T-helper 2 cell (primary cell): ENCODE measurements at places on chromosomes 6 and 20.

DNA sequence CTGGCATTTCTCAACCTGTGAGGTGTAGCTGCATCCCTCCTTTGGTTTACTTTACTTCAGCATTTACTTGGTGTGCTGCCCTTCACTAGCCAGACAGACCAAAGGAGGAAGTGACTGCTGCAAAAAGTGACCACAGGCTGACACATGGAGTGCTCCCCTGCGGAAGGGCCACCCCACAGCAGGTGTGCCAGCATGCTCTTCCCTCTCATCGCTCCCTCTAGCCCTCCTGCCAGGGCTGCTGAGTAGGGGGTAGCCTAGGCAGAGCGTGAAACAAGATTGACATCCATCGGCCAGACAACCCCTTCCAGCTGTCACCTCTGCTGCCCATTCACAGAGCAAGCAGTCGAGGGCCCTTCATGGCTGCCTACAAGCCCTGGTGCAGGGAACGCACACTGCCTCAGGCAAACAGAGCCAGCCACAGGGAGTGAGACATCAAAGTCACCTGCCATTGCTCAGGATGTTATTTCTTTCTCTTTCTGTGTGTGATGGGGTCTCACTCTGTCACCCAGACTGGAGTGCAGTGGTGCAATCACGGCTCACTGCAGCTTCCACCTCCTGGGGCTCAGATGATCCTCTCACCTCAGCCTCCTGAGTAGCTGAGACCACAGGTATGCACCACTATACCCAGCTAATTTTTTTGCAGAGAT is 102.0 kb upstream of the RPS6KA2 start:
- DNase-seq, result no peak

DNA sequence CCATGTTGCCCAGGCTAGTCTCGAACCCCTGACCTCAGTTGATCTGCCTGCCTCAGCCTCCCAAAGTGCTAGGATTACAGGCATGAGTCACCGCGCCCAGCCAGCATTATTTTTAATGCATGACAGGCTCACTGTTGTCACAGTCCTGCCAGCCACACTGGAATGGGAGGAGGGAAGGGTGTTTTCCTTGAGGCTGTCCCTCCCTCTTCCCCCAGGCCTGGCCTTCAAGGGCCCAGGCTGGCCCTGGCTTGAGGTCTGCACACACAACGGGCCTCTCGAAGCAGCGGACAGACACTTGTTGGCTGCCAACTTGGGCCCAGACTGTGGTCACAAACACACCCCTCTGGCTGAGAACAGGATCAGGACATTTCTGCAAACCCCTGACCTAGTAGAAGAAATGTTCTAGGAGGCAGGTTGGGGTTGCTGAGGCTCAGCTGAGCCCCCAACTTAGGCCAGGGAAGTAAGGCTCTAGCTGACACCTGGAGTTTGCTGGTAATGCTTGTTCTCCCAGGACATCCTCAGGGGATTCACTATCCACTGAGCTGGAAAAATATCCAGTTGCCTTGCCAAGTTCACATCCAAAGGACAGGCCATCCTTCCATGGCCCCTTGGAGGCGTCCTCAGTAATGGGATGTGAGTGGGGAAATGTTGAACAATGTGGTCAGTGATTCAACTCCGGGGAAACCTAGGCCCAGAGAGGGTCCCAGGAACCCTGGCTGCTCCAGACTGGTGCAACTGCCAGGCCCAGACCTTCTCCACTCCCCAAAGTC is 9.9 kb downstream of the SNTA1 start:
- no peak for DNase-seq

- no peak for DNase-seq
Measured at GRCh38 chr6:13250703-13251102, 77.6 kb downstream of the TBC1D7 start.

DNA sequence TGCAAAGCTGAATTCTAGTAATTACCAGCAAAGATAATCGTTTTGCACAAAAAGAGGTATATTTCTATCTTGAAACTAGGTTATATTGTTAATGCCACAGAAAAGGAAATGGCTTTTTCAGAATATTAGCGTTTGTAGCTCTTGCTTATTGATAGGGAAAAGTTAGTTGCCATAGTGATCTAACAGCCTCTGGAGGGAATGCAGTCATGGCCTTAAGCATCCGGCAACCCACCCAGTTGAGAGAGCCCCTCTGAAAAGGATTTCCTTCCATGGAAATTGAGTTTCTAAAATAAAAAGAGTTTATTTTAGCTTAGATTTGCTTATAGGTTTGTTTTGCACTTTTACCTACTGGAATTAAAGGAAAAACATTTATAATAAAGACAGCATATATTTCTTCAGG is 224.5 kb downstream of the BCKDHB start:
- DNase-seq, result no peak

- no peak for DNase-seq
Measured at GRCh38 chr20:58618351-58619076, 32.6 kb upstream of the STX16 start.

GRCh38 chr20:51206032-51206662 is 183.2 kb upstream of the KCNG1 start:
- DNase-seq, result no peak

DNA sequence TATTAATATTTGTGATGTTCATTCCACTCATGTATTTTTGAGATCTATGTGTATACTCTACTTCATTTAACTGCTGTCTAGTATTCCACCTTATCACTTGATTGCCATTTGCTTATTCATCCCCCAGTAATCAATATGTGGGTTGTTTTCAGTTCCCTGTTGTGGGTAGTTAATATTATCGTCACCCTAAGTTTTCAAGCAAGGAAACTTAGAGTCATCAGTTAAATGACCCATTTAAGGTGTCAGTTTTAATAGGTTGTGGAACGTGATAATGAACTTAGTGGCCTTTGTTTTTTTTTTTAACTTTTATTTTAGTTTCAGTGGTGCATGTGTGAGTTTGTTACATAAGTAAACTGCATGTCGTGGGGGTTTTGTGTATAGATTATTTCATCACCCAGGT is 90.3 kb downstream of the SLC24A3 start:
- DNase-seq, result no peak

DNA sequence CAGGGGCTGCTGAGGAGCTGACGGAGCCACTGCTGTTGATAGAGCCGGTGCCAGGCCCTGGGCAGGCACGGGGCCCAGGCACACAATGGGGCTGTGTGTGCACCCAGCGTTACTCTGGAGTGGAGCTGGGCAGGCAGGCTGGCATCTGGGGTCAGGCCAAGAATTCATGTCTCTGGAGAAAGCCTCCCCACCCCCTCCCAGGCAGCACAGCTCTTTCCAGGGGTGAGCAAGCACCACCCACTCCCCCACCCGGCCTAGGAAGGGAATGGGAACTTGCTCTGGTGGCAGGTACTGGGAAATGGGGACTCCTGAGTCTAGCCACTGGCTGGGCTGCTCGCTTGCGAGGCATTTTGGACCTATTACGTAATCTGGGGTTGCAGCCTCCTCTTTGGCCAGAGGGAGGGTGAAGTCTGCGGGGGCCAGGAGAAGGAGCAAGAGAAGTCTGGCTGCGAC is 22.7 kb downstream of the TFEB start:
- no peak for DNase-seq

DNA sequence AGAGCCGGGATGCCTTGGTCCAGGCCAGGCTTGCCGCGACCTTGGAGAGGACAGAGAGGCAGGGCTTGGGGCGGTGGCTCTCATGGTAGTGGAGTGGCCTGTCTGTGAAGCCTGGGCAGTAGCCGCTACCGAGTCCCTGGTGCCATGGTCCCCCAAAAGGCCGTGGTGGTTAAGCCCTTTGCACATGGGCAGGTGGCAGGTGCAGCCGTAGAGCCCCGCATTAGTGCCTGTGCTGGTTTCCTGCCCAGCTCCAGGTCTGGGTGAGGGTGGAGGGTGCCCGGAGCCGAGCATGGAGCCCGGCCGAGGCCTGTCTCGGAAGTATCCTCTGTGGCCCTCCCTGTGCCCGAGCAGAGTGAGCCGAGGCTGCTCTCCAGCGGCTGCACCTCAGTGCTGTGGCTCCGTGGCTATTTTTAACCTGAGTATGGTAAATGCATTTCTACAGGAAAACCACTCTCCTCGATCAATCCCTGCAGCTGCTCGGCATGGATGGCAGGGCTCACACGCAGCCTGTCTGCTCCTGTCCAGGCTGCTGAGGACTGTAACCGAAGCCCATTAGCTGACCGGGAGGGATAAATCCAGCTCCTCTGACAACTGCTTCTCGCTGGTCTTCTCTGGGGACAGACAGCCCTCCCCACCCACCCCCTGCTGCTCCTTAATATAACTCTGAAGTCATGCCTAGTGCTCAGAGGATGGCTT is 36.3 kb upstream of the GATA5 start:
- no peak for DNase-seq

DNA sequence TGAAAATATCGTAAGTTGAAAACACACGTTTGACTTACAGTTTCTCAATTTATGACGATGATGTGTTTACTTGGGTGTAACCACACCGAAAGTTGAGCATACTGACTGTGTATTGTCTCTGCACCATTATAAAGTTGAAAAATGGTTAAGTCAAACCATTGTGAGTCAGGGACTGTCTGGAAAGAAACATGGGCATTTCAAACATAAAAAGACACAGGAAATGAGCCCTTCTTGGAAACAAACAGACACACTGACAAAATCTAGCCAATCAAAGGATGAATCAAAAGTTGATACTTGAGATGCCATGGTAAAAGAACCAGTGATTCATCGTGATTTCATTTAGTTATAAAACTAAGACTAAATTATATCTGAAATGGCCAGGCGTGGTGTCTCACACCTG is 5.3 kb downstream of the POPDC3 start:
- DNase-seq, result no peak

DNA sequence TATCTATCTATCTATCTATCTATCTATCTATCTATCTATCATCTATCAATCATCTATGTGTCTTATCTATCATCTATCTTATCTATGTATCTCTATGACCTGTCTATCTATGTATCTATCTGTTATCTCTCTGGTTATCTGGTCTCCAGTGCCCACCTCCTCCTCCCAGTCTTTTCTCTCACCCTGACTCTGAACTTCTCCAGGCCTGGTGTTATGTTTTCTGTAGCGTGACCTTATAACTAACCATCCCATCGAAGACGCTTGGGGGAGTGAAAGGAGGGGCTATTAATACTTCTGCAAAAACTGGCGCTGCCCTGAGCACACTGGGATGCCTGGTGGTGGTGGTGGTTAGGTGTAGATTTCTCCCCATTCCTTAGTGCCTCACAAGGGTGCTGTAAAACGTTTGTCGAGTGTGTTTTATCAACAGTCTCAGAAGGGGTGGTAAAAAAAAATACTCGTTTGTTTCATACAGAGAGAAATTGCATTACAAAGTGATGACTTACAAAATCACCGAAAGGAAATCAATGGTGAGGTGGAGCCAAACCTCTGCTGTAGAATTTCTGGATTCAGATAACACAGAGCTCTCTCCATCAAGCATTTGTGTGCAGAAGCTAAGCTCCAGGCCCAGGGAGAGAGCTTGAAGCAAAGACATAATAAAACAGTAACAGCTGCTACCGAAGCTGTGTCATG is 156.2 kb downstream of the BCAS1 start:
- DNase-seq, result no peak

DNA sequence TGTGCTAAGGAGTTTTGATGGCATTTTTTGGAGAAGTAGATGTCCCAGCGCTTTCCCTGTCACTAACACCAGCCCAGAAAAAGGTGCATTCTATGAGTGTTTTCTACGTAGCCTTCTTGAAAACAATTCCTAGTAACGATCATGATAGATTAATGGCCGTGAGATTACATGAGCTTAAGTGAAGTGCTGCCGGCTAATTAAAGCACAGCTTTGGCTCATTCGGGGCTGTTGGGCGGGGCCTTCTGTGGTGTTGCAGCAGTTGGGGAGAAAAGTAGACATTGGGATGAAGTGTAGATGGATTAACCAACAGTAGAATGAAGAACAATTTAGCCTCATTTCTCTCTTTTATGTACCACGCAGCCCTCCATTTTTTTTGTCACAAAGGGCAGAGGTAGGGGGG is 20.8 kb upstream of the TRAF3IP2 start:
- DNase-seq, result no peak
